NCI-H526 (cell line): ENCODE measurements at places on chromosomes 4 and X.

GRCh38 chr4:90745176-90745575 lies 618.0 kb downstream of the CCSER1 start:
- no peak for DNase-seq

DNA sequence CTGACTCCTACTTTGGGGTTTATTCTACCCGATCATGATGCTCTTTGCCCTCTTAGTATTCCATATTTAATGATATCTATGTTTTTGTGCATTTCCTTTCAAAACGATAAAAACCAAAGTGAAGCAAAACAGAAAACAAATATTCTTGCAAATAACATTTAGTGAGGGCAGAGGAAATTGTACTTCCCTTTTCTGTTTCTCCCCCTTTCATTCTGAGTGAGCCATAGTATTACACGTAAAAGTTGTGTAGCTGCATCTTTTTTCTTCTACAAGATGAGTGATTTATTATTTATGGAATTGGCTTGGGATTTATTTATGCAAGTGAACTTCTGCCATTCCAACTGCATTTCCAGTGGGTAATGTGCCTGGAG lies 109.9 kb downstream of the AFF2 start:
- no peak for DNase-seq

- DNase-seq = no peak
Measured at GRCh38 chr4:138953961-138954371, 61.6 kb upstream of the NOCT start.

GRCh38 chr4:72858328-72858727 lies 211.2 kb downstream of the COX18 start:
- no peak for DNase-seq

- no peak for DNase-seq
Measured at GRCh38 chr4:187501731-187502130, 493.8 kb upstream of the ZFP42 start.

GRCh38 chr4:6242271-6243029 lies 27.2 kb upstream of the WFS1 start:
- DNase-seq = no peak

GRCh38 chr4:4862071-4862551 lies 2.6 kb downstream of the MSX1 start:
- no peak for DNase-seq

- DNase-seq = no peak
Measured at GRCh38 chrX:96407501-96407900, 277.1 kb upstream of the DIAPH2 start.

- DNase-seq = no peak
Measured at GRCh38 chrX:154986826-154987575, 35.5 kb downstream of the F8 start.

DNA sequence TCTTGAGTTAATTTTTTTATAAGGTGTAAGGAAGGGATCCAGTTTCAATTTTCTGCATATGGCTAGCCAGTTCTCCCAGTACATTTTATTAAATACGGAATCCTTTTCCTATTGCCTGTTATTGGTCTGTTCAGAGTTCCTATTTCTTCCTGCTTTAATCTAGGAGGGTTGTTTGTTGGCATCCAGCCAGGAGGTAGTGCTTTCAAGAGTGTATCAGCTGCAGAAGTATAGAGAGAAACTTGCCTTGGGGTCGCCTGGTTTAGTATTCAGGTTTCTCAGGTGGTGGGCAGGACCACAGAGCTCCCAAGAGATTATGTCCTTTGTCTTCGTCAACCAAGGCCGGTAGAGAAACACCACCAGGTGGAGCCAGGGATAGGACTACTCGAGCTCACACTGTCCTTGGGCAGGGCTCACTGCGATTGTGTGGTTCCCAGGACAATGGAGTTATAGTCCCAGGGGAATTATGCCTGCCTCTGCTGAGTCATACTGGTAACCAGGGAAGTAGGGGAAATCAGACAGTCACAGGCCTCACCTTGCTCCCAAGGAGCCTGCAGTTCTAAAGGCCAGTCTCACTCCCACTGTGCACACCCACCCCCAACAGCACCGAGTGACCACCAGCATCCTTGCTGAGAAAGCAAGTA lies 168.1 kb downstream of the VSIG4 start:
- DNase-seq = no peak

- DNase-seq = no peak
Measured at GRCh38 chrX:585115-585808, 45.3 kb upstream of the SHOX start.

GRCh38 chr4:23737571-23737970 lies 152.3 kb downstream of the PPARGC1A start:
- peak; percentile 8 for DNase-seq
